ENCODE measurements at places on chromosomes 16 and 17.

DNA sequence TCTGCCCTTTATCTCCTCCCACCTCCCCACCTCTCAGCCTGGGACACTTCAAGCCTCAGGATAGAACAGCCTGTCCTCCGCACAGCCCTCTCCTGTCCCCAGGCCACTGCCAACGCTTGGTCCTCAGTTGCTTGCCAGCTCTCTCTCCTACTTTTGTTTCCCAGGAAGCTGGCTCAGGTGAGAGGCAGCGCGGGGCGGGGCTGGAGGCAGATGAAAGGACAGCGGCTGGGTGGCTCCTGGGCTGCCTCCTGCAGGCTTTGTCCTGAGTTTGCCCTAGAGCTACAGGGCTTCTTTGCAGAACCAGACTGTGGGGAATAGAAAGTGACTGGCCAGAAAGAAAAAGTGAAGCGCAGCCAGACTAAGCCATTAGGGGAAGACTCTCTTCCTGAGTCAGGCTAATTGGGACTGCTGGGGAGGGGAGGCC, 48.2 kb upstream of the CDC42EP4 start:
- DNase-seq: no peak

DNA sequence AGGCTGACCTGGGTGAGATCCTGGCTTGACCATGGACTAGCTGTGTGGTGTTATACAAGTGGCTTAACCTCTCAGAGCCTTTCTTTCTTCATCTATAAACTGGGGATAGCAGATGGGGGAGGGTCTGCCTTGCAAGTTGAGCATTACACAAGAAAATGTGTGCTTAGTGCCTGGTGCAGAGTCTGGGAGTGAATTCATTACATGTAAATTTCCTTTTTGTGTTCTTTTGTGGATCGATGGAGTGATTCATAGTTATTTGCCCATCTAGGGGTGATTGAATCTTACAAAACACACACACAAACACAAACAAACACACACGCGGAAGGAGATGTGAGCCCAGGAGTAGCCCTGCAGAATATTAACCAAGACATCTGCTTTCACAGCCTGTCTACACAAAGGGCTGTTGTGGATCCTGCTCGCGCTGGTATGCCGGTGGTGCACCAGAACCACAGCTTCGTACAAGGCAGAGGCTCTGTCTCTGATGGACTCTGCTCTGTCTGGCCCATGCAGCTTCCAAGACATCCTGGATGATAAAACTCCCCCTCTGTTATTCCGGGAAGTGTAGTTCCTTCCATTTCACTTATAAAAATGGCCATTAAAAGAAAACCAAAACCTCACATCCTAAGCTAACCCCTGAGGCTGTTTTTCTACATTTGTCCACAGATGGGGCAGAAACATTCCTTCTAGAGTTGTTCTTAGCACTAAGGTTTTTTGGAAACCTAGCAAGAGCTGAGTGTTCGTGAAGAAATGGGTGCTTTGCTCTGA, 86.1 kb downstream of the UTP18 start:
- DNase-seq: no peak

DNA sequence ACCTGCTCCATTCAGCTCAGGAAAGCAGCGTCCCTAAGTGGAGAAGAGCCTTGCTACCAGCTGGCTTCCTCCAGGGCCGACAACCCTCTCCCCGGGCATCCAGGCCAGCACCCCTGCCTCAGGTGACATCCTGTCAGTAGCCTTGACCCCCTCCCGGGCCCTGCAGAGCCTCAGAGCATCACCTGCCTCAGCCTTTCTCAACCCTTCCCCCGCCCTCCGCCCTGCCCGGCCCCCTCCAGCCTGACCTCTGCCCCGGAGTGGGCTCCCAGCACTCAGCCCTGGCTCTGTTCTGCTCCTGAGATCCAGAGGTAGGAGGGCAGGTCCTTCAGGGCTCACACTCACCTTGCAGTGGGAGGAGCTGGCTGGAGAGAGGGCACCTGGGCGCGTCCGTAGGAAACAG, 73.8 kb upstream of the METRNL start:
- no peak for DNase-seq

DNA sequence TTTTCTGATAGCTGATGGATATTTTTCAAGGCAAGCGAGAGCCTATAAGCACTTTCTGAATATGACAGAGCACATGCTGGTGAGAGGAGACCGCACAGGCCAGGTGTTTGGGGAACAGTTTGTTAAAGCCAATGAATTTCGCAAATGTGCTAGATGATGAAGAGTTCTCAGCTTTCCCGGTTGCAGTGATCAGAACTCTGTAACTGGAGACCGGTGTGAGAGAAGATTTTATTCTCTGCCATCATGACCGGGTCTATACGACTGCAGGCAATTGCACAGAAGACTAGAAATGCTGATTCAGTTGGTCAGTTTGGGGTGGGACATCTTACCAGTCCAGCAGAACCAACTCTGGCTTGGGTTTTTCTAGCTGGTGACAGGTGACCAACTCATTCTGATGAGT, 25.4 kb downstream of the SMTNL2 start:
- DNase-seq: no peak

DNA sequence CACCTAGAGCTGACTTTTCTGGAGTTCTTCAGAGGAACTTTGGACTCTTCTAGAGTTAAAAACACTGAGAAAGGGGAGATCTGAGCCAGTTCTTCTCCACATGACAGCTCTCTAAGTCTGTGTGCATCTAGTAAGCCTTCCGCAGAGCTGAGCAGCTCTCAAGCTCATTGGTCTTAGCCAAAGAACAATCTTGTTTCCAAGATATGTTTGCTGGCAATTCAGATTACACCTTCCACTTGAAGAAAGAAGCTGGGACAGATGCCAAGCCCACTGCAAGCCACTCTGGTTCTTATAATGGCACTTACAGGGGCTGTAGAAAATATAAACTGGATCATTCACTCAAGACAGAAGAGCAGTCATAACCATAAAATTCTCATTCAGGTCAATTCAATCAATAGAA, 134.1 kb upstream of the TOX3 start:
- no peak for DNase-seq

DNA sequence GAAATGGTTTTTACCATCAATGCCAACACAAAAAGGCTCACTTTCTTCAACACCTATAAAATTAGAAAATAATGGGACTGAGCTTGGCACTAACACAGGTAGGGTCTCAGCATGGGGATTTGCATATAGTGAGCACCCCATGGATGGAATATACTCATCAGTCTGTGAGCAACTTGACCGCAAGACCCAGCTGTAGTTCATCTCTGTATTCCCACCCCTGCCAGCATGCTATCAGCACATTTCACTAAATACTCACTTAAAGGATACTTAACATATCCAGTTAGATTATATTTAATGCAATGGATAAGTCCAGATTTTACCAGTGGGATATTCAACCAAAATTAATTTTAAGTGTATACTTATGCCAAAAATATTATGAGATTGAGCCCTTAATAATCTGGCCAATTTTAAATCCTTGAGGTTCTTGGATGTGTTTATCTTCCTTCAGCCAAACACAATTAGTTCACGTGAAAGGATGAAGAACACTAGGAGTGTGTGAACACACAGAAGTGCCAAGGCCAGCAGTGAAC, 66.7 kb downstream of the C16orf95 start:
- DNase-seq: no peak

GRCh38 chr16:81810894-81811538, 31.9 kb downstream of the PLCG2 start:
- no peak for DNase-seq

DNA sequence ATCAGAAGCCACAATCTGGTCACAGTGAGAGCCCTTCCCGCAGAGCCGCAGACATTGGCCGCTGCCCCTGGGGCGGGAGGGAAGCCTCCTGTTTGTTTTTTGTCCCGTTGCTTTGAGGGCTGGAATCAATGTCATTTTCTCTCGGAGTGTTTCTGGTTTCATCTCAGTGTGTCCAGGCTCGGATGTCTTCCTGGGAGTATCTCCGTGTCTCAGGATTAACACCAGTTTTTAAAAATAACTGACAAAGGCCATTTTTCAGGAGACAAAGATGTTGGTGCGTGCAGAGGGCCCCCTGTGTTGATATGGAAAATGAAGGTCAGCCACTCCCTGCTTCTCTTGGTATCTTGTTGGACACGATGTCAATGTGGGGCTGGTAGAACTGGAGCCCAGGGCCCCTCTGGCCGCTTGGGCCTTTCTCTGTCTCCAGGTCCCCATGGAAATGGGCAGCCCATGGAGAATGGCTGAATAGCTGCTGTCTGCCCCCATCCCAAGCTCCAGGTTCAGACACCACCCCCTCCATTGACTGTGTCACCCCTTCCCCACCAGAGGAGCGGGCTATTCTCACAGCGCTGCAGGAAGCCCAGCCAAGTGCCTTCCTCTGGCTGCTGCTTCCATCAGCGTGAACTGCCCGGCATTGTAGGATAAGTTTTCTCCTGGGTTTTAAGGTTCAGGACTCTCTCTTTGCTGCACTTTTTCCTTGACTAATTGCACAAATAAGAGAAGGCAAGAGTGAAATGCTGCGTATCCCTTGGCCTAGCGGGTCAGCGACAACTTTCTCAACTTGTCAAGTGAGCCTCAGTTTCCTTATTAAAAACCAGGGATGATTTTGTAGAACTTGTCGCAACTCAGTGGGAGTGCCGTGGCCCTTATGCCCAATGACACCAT, 72.2 kb upstream of the METTL9 start:
- DNase-seq: no peak

DNA sequence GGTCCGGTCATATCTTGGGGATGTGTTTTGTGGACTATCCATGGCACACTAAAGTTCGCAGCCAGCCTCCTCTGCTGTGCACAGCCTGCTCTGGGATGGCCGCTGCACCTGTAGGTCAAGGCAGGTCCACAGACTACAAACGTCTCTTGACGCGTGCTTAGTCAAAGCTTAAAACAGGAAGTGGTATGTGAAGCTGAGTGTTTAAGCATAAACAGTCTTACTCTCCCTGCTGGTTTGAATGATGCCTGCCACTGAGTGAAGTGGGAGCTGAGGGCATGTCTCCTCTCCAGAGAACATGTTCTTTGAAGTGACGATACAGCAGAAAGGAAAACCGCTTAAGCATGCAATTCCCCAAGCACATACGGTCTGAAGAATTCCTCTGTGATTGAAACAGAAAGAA, 365.6 kb downstream of the SLC39A11 start:
- no peak for DNase-seq

DNA sequence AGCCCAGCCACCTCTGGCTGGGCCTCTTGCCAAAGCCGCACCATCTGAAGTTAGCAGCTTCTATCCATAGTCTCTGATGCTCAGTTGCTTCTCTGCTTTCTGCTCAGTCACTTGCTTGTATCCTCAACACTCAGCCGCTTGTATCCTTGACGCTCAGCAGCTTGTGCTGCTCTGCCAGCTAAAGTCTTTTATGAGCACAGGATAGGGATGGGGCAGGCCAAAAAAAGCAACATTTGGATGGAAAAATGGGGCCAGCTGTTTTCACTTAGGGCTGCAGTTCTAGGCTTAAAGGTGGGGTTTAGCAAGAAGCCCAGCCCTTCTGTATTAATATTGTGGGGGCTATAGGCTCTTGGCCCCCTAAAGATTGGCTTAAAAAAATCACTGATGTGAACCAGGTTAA, 739.4 kb downstream of the CDH8 start:
- DNase-seq: no peak

DNA sequence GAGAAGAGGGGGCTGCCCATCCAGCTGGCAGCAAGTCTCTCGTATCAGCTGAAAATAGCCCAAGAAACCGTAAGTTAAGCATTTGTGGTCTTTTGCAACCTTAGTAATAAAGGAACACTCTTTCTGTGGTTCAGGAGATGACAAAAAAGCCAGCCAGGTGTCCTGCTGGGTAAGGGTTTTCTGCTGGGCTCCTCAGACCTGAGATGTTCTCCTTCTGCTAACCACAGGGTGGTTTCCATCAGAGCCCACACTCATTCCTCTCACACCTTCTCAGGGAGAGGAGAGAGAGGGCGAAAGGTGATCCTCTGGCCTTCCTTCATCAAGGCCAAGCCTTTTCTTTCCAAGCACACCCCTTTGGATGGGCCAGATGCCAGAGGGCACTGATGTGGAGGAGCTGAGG, 70.7 kb downstream of the TEX14 start:
- no peak for DNase-seq

DNA sequence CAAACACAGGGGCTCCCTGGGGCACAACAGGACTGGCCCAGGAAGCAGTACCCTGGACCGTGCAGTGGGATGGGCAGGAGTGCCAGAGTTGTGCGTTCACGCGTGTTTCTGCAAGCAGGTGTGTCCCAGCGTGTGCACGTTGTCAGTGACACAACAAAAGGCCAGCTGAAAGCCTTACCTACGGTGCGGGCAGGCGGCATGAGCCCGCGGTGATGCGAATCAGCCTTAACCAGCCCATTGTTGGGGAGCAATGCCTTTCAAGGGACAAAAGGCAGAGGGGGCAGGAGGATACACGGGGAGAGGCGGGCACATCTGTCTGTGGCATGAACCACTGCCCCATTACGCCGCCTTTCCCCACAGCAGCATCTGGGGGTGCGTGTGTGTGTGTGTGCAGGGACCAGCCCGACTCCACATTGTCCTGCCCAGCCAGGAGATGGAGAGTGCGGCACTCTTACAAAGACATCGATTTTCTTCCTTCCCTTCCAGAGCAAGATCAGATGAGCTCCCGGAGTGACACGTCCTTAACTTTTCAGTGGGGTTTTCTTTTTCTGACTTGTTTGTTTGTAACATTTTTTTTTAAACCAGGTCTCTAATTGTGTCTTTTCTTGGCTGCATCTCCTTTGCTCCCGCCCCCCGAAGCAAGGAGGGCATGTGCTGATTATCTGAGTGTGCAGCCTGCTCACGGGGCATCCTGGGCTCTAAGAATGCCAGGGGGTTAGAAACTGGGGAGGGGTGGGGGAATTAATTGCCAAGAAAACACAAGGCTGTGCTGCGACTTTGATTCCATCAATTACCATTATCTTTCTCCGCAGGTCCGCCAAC, 158.1 kb downstream of the ZNF423 start:
- DNase-seq: no peak

- DNase-seq: no peak
Observed at GRCh38 chr16:76474048-76474447, 196.8 kb downstream of the CNTNAP4 start.

DNA sequence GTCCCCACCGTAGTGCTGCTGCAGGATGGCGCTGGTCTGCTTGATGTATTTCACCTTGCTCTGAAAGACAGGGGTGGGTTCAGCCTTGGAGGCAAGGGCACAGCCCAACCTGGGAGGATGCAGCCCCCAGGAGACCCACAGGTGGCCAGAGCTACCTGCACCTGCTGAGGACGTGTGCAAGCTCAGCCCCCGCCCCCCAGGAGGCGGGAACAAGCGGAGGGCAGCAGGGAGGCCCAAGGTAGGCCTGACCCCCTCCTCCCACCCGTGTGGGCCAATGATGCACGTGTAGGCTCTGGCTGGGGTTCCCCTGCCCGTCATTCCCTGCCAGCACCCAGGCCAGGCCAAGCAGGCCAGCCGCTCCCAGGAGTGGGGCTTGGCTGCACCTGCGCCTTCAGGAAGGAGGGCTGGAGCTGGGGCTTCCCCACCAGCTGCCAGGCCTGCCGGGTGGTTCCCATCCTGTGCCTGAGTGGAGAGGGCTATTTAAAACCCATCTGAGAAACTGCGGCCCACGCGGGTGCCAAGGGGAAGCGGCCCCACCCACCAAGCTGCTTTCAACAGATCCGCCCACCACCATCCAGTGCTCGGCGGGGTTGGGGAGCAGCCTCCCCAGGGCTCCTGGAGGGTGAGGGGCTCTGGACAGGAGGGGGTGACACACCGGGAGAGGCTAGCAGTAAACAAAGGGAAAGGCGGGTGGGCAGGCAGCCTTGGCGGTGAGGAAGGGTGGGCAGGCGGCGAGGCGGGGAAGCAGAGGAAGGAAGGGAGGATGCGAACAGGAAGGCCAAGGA, 3.8 kb downstream of the NTHL1 start:
- peak; percentile 90 for DNase-seq

GRCh38 chr17:39057701-39058206, 90.6 kb upstream of the FBXO47 start:
- no peak for DNase-seq

Measured in inflammatory macrophage treated with lipopolysaccharide for 1 hour (primary cell).